ENCODE measurements at places on chromosomes 1 and 21.
A peak's percentile ranks its signal among the peaks of the same experiment; 100 is the strongest.

DNA sequence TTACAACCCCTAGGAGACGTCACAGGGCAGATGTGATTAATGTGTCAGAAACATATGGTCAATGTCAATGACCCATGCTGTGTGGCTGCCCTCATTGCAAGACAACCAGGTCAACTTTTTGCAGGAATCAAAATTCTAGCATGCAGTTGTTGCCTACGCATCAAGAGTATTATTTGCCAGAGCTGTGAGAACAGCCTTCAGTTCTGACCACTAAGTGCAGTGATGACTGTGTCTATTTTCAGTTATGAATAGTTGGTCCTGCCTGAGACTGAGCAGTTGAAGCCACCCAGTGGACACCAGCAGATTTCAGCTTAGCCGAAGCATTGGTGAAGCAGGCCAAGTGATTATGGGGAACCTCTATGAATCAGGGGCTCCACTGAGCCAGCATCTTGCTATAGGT is 47.3 kb downstream of the LYPLAL1 start:
- DNase-seq, result no peak

- DNase-seq, result no peak
These were observed 11.8 kb upstream of the KIAA0040 start for GRCh38 chr1:175204330-175204729.

DNA sequence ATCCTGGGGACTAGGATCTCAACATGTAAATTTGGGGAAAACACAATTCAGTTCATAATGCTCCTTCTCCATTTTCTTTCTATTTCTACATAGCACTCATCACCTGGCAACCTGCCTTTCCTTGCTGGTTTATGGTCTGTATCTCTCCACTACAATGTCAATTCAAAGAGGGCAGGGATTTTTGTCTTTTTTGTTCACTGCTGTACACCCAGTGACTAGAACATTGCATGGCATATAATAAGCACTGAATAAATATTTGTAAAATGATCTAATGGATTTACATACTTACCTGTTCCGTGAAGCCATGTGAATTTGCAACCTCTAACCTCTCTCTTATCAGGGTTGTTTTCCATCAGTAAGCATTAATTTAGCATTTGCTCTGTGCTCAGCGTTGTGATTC is 27.4 kb upstream of the TBX15 start:
- DNase-seq, result no peak

- peak; percentile 2 for DNase-seq
These were observed 572 bp downstream of the LPGAT1 start for GRCh38 chr1:211830055-211830327.

- no peak for DNase-seq
These were observed 50.1 kb downstream of the COL18A1 start for GRCh38 chr21:45454926-45455673.

DNA sequence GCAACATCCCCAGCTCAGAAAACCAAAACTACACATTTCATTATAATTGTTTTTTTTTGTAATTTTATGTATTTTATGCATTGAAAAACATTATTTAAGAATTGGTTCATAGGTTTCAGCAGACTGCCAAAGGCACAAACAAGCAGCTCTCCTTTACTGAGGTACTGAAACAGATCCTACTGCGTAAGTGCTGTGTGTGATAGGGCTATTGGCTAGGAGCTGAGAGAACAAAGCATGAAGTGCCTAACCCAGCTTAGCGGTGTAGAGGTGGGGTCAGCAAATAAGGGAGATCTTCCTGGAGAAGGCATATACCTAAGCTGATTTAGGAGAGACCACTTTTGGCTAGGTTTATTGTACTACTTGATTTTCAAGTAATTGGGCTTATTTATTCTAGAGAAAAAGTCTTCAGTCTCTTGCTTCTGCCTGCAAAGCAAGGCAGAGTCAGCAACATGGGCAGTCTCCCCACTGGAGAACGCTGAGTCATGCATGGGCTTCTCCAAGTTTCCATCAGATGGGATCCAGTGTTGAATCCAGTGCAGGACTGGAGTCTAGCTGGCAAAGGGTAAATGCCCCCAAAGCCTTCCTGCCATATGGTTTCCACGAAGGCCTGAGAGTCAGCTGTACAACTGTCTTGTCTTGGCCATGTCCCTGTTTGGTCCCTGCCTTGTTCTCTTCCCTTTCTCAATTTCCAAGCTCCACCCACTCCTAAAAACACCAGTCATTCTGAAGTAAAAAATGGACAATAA is 18.0 kb upstream of the YTHDF2 start:
- DNase-seq, result no peak

DNA sequence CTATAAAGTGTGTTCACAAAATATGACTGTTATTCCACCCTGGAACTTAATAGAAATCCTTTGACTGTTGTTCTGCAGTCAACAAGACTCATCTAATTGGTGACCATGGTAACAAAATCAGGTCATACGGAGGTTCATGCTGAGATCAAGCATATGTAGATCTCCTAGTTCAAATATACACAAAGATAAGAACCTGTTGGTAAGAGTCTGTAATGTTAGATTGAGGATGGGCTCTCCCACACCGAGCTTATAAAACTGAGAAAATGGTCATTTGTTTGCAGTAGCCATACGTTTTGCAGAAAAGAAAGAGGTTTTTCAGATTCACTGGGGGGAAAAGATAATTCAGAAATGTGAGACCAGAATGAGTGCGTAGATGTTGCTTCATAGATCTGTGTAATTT is 468.1 kb downstream of the RPS6KC1 start:
- no peak for DNase-seq

- DNase-seq, result no peak
These were observed 33.8 kb upstream of the ATF3 start for GRCh38 chr1:212574732-212575131.

Data from stimulated activated CD8-positive, alpha-beta memory T cell treated with anti-CD3 and anti-CD28 coated beads, Interleukin-15, amount 100 ng/mL, for 24 hours (primary cell).